Sigmoid colon (tissue), 7 donors: ENCODE measurements at places on chromosomes 4 and X.

DNA sequence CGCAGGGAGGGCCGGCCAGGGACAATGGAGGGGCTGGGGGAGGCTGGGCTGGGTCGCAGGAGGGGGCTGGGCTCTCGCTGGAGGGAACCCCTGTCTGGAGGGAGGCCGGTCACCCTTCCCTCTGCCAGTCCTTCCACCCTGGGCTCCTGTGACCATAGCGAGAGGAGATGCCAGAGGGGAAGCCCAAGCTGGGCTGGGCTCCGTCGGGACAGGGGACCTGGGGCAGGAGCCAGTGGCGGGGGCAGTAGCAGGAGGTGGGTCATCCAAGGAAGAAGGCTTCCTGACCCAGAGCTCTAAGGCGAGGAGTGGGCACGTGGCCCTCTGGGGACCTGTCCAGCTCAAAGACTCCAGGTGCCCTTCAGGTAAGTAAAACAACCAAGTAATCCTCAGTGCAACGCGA is 16.9 kb downstream of the CTAG1B start:
- DNase-seq, result no peak

DNA sequence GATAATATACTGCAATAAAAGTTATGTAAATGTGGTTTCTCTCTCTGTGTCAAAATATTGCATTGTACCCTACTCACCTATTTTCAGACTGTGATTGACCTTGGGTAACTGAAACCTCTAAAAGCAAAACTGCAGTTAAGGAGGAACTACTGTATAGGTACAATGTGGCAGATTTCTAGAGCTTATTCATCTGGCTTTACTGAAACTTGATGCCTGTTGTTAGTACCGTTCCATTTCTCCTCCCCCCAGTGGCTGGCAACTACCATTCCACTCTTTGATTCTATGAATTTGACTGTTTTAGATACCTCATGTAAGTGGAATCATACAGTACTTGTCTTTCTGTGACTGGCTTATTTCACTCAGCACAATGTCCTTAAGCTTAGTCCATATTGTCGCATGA is 61.9 kb downstream of the HOPX start:
- no peak for DNase-seq

DNA sequence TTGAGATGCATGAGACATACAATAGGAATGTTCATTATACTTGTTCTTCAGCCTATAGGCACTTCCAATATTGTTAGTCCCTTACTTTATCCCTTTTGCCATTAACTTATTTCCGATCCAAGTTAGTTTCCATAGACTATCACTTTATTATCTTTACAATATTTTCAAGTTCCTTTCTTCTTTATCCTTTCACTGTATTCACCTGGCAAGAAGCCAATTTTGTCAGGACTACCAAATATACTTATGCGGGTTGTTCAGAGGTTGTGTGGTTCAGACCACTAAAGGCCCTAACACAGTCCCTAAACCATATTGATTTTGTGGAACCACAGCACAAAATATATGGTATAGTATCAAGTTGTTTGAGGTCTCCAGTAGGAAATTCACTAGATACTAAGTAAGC is 245.0 kb upstream of the HTR2C start:
- DNase-seq, result no peak

DNA sequence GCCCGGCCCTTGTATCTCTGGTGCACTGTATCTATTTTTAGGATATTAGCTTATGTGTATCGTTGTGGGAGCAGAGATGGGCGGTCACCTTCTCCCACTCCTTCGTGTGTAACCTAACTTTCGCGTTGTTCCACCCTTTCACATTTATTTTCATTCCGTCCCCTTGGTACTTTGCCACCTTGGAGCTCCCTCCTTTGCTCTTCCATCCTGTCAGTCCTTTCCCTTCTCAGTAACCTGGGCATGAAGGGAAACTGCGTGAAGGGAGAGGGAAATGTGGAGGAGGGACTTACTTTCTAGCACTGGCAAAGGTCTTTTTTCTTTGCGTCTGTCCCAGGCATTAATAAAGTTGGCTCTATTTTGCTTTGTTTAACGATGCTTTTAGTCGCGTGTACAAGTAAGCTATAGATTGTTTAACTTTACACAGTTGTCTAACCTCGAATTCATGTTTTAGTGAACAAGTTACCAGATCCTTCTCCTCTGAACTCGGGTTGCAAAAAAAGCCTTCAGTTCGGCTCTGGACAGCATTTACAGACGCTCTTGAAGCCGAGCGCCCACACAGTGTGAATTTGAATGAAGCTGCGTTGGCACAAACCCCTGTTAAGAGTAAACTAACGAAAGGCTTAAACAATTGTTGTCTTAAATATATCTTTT is 3.9 kb downstream of the PCDH10 start:
- no peak for DNase-seq
